ENCODE measurements at places on chromosomes 12 and 14.

- no peak for DNase-seq
These were observed 109.0 kb upstream of the TMPO start for GRCh38 chr12:98406378-98406777.

- no peak for DNase-seq
These were observed 153.8 kb downstream of the PELI2 start for GRCh38 chr14:56271970-56272369.

DNA sequence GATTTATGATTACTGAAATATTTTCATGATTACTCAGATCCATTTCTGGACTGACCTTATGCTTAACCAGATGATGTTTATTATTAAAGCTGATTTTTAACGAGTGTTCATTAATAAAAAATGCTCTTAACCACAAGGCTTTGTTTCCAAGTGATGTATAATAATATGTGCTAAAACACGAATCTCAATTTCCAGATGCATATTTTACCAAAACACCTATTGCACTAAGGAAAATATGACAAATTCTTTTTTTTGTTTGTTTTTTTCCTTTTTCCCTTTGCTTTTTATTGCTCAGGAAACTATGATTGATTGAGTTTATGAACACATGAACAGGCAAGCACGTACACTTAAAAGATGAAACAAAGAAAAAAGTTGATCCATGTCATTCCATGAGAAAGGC lies 16.9 kb upstream of the DUSP6 start:
- DNase-seq: no peak

- no peak for DNase-seq
These were observed 215.3 kb downstream of the CEP128 start for GRCh38 chr14:80726211-80726610.

- no peak for DNase-seq
These were observed 89.5 kb upstream of the SLC38A2 start for GRCh38 chr12:46461907-46462640.

- peak; percentile 57 for DNase-seq
These were observed 79.6 kb upstream of the MANSC4 start for GRCh38 chr12:27859648-27860047.

DNA sequence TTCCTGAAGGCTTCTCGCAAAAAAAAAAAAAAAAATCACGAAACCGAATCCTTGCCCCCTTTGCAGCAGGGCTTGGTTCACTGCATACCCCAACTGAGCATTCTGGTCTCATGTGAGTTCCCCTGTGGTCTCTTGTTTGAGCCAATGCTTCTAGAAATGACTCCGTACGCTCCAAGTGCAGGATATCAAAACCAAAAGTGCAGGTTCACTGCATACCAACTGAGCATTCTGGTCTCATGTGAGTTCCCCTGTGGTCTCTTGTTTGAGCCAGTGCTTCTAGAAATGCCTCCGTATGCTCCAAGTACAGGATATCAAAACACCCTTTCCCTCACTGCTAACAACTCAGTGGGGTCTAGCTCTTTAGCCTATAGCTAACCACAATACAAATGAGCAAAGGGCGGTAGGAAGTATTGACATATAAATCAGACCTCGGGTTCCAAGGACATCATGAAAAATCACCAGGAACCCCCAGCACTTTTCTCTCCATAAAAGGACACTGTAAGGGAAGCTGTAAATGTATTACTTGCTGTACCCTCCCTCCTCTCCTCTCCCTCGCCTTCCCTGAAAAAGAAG lies 206.3 kb upstream of the NOS1 start:
- DNase-seq: no peak

- no peak for DNase-seq
These were observed 87.8 kb upstream of the ZFP36L1 start for GRCh38 chr14:68880581-68881105.

- no peak for DNase-seq
These were observed 28.8 kb upstream of the INF2 start for GRCh38 chr14:104660597-104660996.
